Omental fat pad (tissue), 4 donors: ENCODE measurements at places on chromosomes 1 and 21.

GRCh38 chr1:42414551-42415496, 34.2 kb downstream of the RIMKLA start:
- no peak for DNase-seq

- DNase-seq, result no peak
Measured at GRCh38 chr1:157652859-157653493, 47.6 kb downstream of the FCRL3 start.

DNA sequence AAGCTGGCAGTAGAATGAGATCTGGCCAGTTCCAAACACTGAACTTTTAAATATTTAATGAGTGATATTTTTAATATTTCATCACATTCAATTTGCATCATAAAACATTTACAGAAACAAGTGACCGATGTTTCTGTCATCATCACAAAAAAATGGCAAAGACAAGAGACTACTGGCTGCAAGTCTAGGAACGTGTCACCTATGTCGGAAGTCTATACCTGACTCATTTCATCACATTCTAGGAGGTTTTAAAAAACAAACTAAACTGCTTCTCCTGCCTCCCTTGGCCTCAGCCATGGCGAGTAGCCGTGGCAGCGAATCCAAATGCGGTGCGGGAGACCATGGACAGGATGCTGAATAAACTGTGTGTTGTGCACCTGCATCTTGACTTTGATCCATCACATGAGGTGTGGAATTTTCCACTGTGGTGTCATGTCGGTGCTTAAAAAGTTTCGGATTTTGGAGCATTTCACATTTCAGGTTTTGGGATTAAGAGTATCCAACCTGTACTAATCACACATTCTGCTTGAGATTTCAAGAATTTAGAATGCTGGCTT, 43.1 kb downstream of the CLSTN1 start:
- no peak for DNase-seq

- DNase-seq, result no peak
Measured at GRCh38 chr1:96983866-96984265, 262.3 kb downstream of the PTBP2 start.

- DNase-seq, result peak; percentile 42
Measured at GRCh38 chr1:869499-870244, 54.1 kb upstream of the SAMD11 start.

DNA sequence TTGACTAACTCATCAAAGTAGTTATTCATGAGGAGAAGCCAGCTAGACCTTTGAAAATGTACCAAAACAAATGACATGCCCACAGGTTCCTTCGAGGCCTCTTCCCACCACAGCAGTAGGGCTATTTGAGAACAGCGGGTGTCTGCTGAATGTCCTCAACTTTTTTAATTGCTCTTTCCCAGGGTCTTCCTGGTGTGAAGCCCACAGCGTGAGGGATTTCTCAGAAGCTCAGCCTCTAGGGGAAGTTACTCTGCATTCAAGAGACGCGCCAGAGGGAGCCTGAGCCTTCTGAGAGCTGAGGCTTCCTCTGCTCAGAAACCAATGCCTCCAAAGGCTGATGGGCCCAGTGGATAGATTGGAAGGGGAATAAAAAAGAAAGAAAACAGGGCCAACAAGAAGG, 153.6 kb downstream of the OLFM3 start:
- DNase-seq, result no peak

DNA sequence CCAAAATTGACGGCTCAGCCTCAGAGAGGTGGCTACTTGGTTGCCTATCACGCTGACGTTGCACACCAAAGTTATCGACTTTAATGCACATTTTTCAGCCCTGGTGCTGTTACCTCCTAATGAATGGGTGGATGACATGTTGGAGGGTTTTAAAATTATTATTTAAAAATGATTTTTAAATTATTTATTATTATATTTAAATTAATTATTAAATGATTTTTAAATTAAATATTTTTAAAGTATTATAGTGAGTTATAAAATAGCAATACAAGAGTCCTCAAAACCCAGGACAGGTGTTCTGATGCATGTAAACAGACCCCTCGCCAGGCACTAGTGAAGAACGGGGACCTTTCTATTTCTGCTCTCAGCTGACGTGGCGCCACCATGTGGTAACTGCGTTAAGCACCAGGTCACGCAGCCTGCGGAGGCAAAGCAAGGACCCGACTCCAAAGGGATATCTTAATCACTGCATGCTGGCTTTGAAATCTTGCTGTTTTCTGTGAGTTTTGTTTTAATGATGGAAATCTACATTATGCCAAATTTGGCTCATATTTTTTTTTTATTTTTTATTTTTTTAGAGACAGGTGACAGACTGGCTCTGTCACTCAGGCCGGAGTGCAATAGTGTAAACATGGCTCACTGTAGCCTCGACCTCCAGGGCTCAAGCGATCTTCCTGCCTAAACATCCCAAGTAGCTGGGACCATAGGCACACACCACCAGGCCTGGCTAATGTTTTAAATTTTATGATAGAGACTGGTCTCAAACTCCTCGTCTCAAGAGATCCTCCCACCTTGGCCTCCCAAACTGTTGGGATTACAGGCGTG, 22.6 kb downstream of the CASP9 start:
- DNase-seq, result peak; percentile 40

DNA sequence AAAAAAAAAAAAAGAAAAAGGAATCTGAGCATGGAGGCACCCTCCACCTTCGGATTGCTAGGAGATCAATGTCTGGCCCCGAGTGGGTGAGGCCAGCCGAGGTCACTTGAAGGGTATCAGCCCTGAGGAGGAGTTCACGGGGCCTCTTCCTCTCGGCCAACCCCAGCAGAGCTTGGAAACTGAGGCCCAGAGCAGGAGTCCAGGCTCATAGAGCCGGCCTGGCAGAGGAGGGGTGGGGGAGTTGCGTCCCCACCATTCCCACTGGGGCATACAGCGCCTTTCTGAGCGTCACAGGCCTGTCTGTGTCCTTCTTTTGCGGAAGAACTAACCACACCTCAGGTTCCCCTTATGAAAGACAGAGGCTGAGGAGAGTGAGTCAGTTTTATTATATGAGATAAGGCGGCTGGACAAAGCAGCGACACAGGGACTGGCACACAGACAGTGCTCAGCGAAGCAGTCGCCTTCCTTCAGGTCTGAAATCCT, 17.1 kb upstream of the EPHA2 start:
- DNase-seq, result no peak

- DNase-seq, result no peak
Measured at GRCh38 chr21:27804515-27804914, 837.6 kb upstream of the ADAMTS5 start.

GRCh38 chr1:117392771-117393170, 25.5 kb downstream of the MAN1A2 start:
- DNase-seq, result no peak

DNA sequence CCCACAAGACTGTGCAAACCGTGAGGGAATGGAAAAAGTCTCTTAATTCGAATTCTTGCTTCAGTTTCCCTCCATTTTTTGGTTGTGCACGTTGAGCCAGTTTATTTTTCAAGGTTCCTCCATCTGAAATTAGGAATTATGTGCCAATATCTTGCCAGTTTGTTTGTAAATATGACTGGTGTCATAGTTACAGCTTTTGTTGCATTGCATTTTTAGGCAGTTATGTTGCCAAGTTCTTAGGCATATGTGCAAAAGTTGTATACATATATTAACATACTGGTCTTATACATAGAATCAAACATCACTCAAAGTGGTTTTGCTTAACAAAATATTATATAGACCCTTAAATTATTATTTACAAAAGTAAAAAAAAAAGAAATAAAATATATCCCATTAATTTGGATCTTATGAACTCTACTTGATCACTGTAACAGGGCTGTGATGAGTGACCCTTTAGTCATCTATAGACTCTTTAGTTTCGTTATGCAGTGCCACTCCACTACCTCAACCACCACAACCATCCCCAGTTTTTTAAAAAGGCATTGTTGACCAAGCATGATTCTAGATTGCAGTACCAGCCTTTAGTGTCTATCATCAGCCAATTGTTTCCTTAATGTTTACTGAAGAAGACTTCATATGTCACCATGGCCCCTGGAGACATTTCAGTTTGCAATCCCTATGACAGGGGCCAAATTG, 20.9 kb upstream of the DYNLT5 start:
- DNase-seq, result no peak

- DNase-seq, result no peak
Measured at GRCh38 chr1:181620183-181620582, 136.9 kb downstream of the CACNA1E start.

DNA sequence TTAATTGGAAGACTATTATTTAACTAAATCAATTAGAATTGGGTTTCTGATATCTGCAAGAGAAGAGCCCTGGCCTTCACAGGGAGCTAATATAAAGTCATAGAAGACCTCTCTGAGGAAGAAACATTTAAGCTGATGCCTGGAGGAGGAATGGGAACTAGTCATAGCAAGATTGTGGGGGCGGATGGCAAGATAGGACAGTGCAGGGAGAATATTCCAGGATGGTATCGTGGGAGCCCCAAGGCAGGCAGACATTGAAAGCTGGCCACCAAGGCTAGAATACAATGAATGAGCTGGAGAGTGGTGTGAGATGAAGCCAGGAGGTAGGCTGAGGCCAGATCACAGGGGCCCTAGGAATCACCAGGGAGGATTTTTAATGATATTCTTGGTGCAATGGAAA, 20.8 kb upstream of the MYSM1 start:
- no peak for DNase-seq

GRCh38 chr1:210124736-210125135, 107.9 kb upstream of the SERTAD4 start:
- DNase-seq, result no peak

- peak; percentile 35 for DNase-seq
Measured at GRCh38 chr21:46153247-46154154, 1.9 kb downstream of the FTCD start.

DNA sequence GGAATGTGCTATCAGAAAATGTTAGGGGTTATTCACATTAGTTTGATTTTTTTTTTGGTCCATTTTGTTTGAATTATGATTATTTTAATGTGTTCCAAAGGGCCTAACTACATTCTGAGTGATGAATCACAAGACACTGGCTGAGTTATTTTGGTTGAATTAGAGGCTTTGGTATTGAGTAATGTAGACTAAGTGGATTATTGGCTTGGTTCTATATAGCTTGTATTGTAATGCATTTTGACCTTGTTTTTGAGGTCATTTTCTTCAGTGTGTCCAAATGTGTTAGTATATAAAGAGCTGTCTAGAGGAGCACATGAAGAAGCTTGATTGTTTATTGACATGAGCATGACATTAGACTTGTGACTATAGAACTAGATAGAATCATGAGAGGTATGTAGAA, 3.4 kb downstream of the ZNF326 start:
- DNase-seq, result no peak

- DNase-seq, result no peak
Measured at GRCh38 chr1:183901748-183902330, 96.9 kb downstream of the RGL1 start.

GRCh38 chr1:168979276-168979675, 127.2 kb upstream of the ATP1B1 start:
- DNase-seq, result no peak

DNA sequence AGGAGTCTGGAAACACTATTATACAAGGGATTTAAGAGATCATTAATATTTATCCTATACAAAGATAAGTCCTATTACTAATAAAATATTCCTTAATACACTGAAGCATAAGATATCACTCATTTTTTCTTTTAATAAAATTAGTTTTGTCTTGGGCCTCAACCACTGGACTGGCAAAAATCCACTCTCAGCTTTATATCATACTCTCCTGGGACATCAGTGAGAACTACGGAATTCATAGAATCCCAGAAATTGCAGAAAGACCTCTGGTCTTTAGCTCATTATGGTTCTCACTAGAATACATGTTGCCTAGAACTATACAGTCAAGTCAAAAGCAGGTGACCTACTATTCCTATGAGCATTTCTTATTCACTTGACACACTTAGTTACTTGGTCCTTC, 285.0 kb downstream of the LRRC40 start:
- no peak for DNase-seq

DNA sequence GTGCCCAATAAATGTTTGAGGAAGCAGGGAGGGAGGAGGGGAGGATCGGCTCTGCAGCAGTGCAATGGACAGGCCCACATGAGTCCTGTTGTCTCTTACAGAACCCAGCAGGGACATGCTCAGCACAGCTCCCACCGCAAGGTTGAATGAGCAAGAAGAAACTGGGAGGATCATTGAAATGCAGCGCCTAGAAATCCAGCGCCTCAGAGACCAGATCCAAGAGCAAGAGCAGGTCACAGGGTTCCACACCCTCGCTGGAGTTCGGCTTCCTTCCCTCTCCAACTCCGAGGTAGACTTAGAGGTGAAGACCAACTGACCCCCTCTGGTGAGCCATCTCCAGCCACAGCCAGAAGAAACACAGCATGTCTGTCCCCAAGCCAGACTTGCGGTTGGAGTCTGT, 15.9 kb upstream of the TMEM125 start:
- no peak for DNase-seq

DNA sequence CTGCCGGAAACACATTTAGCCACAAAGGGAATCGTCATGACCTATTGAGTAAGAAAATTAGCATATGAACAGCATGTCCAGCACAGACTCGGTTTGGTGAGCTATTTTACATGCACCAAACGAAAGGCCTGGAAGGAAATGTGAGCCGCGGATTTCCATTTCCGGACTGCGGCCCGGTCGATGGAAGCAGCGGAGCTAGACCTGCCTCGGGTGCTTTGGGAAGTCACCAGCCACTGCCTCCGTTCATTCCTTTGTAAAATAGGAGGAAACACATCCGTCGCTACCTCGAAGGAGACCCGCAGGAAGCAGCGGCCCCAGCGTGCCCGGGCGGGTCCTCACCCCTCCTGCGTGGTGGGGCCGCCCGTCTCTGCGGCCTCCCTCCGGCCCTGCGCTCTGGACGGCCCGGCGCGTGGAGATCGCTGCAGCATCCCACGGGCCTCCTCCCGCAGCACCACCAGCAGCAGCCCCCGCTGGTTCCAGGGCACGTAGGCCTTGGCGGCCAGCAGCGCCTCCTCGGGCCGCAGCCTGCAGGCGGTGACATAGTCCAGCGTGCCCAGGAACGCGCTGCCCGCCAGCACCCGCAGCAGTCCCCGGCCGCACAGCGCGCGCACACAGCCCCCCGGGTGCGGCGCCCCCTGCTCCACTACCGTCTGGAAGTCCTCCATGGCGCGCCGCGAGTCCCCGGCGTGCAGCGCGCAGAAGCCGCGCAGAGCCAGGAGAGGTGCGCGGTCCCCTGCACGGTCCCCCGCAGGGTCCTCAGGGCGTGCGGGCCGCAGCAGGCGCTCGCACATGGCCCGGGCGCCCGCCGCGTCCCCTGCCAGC, 12.1 kb downstream of the TTC34 start:
- no peak for DNase-seq

- DNase-seq, result no peak
Measured at GRCh38 chr1:193104502-193104906, 710 bp downstream of the GLRX2 start.

- DNase-seq, result no peak
Measured at GRCh38 chr1:211705467-211706091, 30.2 kb upstream of the NEK2 start.

DNA sequence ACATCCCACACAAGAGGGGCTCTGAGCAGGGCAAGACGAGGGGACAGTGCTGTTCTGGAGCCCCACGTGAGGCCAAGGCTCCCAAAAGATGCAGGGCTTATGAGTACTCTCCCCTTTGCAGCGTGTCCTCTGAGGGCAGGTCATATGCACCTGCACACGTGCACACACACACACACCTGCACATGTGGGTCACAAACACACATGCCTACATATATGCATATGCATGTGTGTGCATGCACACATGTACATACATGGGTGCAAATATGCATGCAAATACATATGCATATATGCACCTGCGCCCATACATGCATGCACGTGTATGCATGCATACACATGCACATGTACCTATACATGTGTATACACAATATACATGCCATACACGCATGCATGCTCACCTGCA, 197.9 kb downstream of the NPHP4 start:
- no peak for DNase-seq
